ENCODE measurements at places on chromosomes 3 and 15.

DNA sequence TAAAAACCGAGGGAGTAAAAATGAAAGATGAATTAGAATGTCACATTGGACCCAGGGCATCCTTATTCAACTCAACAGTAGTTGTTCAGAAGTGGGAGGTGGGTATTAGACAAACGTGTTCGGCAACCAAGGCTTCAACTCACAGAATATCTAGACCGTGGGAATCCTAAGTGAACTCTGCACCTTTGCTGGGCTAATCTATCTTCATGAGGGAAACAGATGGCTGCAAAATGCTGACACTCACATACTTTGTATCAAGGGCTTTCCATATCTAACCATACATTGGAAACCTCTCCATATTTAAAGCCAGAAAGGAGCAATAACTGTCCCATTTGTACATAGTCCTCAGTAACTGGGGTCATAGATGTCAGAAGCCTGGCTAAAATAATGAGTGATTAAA is 20.9 kb downstream of the PLSCR1 start:
- DNase-seq = no peak

DNA sequence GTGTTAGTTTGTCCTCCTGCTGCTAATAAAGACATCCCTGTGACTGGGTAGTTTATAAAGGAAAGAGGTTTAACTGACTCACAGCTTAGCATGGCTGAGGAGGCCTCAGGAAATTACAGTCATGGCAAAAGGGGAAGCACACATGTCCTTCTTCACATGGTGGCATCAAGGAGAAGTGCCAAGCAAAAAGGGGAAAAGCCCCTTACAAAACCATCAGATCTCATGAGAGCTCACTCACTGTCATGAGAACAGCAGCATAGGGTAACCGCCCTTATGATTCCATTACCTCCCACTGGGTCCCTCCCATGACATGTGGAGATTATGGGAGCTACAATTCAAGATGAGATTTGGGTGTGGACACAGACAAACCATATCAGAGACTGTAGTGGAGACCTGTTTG is 27.0 kb downstream of the TM2D3 start:
- peak; percentile 61 for DNase-seq

DNA sequence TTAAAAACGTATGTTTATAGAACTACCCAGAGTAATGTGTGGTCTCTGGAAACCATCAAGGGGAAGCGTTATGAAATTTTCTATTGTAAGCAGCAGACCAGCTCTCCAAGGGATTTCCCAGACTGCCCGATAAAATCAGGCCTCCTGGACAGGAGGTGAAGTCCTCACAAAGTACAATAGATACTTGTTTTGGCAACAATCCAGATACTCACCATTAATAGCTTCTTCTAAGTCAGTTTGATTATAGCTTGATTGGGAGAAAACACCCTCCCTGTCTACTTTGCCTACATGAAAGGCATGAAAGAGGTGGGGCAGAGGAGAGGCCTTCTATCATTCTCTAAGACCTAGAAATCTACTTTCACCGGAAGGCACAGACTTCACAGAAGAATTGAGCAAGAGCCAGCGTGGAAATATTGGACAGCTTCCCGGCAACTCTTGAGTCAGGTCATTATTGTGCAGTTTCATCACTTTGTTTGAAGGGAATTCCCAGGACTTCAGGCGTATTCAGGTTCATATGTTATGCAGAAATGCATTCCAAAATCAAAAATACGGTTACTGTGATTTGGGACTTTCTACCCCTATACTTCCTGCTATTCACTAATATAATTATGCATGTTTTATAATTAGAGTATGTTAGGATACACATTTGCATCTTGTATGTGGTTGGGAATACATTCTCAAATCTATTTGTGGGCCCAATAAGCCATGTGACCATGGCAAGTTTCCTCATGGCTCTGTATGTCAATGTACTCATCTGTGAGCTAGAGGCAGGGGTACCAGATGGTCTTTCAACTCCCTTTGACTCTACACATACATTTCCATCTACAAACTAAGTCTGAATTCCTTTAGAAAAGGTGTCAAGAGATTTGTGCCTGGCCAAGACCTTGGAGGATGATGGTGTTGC is 103.5 kb downstream of the CD47 start:
- DNase-seq = no peak

DNA sequence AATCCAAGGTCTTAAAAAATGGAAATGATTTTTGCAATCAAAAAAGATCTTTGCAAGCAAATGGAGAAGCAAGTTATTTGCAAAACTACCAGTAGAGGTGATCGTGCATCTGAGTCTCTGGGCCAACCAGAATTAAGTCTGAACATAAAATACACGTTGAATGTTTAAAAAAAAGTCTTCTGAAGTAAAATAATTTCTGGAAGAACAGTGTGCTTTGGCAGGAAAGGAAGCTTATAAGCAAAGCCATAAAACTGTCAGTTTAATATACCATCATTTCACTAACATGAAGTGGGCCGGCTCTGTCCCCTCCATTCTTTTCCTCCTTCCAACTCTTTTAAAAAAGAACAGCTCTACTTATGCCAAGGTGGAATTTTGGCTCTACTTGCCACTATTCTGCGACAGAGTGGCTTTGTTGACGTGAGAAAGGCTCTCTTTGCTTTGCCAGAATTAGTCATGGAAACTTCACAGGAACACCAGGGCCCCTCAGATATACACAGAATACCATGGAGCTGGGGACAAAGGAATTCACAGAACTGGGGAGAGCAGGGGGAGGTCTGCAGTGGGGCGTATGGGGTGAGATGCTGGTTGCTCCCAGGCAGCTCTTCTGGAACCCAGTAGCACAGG is 29.8 kb downstream of the FSTL1 start:
- DNase-seq = no peak

DNA sequence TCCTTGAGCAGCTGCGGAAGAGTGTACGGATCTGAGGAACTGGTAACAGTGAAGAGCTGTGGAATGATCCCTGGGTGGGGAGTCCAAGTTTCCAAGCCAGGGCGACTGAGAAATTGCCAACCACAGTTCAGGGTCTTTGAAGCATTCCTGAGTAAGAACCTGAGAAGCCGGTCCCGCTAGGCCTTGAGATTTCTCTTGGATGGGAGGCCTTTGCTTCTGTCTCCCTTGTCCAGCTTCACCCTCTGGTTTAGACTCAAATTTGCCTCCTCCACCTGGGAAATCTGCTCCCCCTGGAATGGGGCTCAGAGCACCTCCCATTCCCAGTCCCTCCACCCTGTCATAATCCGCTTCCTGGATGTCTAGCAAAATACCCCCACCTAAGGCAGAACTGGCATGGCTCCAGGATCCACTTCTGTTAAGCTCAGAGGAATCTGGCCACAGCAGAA is 127.7 kb upstream of the DLG1 start:
- no peak for DNase-seq

Measured in Kasumi-1 (cell line).